ENCODE measurements at places on chromosomes 6 and 20. TPM values are rescaled to one million over a fixed set of nuclear protein-coding genes. Genes with fewer than 3 reads are reported as not detected.

MAS1 gene
- total RNA-seq, result 1.7 TPM

TUBB1 gene
- 2.4 TPM for total RNA-seq

FBXO5 gene
- total RNA-seq, result 13.7 TPM

WFDC10B gene
- not detected for total RNA-seq

GLP1R gene
- 2.6 TPM for total RNA-seq

EMILIN3 gene
- total RNA-seq, result 0.72 TPM

BPI gene
- total RNA-seq, result not detected

SMIM26 gene
- 43.1 TPM for total RNA-seq

CGA gene
- 8.2 TPM for total RNA-seq

IP6K3 gene
- 4.1 TPM for total RNA-seq

PPP1R16B gene
- 2.6 TPM for total RNA-seq

MCCD1 gene
- not detected for total RNA-seq

BTNL2 gene
- total RNA-seq, result not detected

BTBD3 gene
- 41.9 TPM for total RNA-seq

LINC00237 gene
- 4.3 TPM for total RNA-seq

HLA-DRB5 gene
- total RNA-seq, result 2.9 TPM

HSPA12B gene
- 13.5 TPM for total RNA-seq

CDYL gene
- total RNA-seq, result 28.2 TPM

NOX3 gene
- total RNA-seq, result not detected

ADGRG6 gene
- 104 TPM for total RNA-seq

BCL2L1 gene
- 37.8 TPM for total RNA-seq

CASS4 gene
- total RNA-seq, result 2.2 TPM

VGLL2 gene
- total RNA-seq, result not detected

GRM1 gene
- total RNA-seq, result 1.9 TPM

ZSCAN16 gene
- 2.4 TPM for total RNA-seq

TINAG gene
- total RNA-seq, result 0.24 TPM

SH3BGRL2 gene
- total RNA-seq, result 12.8 TPM

PRL gene
- total RNA-seq, result 0.48 TPM

RIPOR2 gene
- 5.3 TPM for total RNA-seq

ZSCAN23 gene
- 6.5 TPM for total RNA-seq

PROKR2 gene
- not detected for total RNA-seq

C20orf202 gene
- total RNA-seq, result 1.2 TPM

CYP39A1 gene
- total RNA-seq, result 11.8 TPM

RAB44 gene
- total RNA-seq, result not detected

SMIM28 gene
- total RNA-seq, result not detected

C20orf96 gene
- not detected for total RNA-seq

Measured in umbilical cord (tissue), 2 donors.